Glutamatergic neuron (in vitro differentiated cells): ENCODE measurements at places on chromosomes 5 and 9.

- no peak for DNase-seq
Measured at GRCh38 chr5:101067429-101067828, 164.3 kb upstream of the ST8SIA4 start.

- DNase-seq: no peak
Measured at GRCh38 chr5:170599756-170600155, 95.9 kb downstream of the KCNIP1 start.

DNA sequence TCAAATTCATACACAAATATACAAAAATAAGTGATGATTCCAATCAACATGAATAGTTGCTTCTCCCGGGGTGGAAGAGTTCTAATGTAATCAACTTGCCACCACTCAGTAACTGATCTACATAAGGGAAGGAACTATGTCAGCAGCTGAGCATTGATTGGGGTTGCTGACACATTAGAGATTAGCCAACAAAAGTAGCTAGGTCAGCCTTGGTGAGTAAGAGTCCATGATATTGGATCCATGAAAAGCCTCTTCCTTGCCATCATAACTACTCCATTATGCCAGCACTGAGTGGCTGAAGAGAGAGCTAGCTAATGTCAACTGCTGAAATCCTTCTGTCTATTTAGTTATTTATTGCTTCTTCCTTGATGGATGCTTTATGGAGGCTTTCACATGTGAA lies 309.8 kb downstream of the NFIB start:
- no peak for DNase-seq

DNA sequence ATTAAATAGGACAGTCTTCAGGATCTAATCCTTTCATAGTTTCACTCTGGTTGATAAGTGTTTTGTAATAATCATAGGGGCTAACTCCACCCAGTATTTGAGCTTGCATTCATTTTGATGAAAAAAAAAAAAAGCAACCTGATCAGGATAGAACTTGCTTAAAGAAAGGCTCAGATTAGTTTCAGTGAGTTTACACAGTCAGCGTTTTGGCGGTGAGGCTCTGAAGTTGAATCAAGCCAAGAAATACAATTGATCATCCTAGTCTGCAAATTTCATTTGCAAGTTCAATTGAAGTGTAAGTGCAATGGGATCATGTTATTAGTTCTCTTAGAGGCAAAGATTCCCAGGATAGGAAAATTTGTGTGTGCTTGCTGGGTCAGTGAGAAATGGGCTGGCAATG lies 159.7 kb upstream of the ELL2 start:
- DNase-seq: no peak

- DNase-seq: no peak
Measured at GRCh38 chr9:91359083-91359482, 2.6 kb downstream of the AUH start.

GRCh38 chr5:107919361-107919760 lies 248.6 kb upstream of the EFNA5 start:
- no peak for DNase-seq

DNA sequence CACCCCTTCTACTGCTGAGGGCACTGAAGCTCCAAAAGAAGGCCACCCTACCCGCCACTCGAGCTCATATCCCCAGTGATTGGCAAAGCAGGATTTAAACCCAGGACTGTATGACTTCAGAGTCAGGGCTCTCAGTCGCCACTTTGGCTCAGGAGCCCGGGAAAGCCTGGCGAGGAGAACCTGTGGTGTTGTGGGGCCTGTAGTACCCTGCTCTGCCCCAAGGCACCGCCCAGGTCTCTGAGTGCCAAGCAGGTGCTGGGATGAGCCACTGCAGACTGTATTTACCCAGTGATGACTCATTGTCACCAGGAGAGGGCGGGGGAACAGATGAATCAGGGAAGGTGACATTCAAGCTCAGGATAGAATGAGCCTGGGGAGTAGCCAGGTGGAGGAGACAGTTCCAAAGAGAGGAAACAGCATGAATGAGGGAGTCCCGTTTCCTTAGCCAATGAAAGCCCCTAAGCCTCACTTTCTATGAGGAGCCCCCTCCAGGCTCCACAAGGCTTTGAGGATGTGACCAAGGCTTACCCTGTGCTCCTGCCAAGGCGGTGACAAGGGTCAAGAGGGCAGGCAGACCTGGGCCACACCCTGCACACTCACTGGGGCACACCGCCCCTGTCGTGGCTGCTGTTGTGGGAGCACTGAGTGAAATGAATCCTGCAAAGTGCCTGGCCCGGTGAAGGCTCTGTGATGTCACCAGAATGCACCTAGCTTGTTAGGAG lies 17.8 kb upstream of the DPM2 start:
- DNase-seq: no peak

DNA sequence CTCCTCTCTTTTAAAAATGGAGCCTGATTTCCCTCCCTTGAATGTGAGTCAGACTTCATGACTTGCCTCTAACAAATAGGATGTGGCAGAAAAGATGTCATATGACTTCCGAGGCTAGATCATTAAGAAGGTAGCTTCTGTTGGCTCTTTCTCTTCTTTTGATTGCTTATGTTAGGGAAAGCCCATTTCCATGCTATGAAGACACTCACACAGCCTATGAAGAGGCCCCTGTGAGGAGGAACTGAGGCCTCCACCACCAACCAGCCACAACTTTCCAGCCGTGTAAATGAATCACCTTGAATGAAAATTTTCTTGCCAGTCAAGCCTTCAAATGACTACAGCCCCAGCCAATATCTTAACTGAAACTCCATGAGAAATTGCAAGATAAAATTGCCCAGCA lies 413.4 kb downstream of the TMEM38B start:
- no peak for DNase-seq

DNA sequence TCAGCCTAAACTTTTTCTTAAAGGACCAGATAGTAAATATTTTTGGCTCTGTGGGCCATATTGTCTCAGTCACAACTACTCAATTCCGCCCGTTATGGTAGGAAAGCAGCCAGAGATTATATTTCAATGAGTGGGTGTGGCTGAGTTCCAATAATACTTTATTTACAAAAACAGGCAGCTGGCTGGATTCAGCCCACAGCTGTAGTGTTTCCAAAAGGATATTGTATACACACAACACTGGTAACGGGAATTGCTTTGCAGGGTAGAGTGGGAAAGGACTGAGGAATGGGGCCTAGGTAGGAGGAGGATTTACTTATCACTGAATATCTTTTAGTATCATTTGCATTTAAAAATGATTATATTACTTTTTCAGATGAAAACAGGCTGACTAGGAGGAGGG lies 21.0 kb downstream of the GCNT4 start:
- DNase-seq: no peak

GRCh38 chr9:20632705-20633104 lies 10.4 kb upstream of the MLLT3 start:
- no peak for DNase-seq

DNA sequence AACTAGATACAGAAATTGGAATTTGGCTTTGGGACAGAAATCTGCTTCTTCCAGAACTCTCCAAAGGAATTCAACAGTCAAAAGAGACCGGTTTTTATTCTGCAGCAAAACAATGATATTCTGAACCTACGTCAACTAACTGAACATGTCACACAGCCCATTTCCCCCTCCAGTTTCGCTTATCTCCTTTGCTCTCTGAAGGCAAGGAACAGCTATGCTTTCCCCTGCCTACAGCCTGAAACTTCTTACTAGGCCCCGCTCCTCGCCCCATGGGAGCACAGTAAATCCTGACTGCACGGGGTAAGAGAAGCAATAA lies 488 bp downstream of the SKIC3 start:
- no peak for DNase-seq

GRCh38 chr9:106707291-106707690 lies 155.7 kb upstream of the ZNF462 start:
- no peak for DNase-seq

GRCh38 chr5:115351356-115352195 lies 55.1 kb upstream of the CCDC112 start:
- DNase-seq: no peak

- DNase-seq: no peak
Measured at GRCh38 chr5:129014185-129014584, 48.9 kb downstream of the SLC27A6 start.

DNA sequence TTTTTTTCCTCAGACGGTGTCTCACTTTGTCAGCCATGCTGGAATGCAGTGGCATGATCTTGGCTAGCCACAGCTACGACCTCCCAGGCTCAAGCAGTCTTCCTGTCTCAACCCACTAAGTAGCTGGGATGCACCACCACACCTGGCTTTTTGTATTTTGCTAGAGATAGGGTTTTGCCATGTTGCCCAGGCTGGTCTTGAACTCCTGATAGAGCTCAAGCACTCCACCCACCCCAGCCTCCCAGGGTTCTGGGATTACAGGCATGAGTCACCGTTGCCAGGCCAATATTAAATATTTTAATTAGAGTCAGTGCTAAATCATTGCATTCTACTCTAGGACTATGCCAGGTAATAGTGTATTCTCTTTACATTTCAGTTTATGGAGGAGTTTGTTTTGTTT lies 41.5 kb downstream of the UBE2R2 start:
- DNase-seq: no peak

- no peak for DNase-seq
Measured at GRCh38 chr5:124527220-124527991, 219.0 kb downstream of the ZNF608 start.

DNA sequence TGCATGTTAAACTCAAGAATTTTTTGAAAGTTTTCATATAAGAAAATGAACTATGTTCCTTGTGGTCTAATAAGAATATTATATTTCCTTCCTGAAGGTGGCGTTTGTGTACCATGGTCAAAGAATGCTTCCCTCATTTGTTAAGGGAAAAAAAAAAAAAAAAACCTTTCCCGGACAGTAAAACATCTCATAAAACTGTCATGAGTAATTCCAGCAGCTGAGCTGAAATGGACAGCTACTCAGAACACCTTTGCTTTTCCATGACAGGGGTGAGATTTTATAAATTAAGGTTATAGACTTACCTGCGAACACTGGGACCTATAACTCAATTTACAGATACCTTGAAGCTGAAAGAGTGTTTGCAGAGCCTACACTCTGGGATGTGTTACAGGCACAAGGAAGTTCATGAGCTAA lies 113.2 kb upstream of the RANBP3L start:
- DNase-seq: no peak

DNA sequence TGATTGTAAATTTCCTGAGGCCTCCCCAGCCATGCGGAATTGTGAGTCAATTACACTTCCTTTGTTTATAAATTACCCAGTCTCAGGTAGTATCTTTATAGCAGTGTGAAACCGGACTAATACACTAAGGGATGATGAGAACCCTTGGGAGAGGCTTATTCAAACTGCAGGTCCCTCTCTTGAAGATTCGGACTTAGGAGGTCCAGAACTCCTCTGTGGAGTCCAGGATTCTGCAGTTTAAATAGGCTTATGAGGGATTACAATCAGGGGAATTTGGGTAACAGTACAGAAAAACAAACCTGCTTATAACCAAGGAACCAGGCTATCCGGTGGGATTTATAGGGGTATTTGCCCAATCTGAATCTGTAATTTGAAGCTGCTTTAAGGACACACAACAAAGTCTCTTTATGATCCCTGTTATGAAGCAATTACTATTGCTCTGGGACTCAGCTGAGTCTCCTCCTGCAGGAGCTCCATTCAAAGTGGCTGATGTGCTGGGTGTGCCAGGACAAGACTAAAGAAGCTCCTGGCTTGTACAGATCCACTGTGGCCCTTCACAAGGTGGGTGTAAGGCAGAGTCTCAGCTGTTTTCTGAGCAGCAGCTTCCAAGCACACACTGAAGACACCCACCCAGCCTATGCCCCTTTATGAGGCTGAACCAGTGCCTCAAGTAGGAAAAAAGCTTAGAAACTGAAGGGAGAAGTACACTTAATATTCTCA lies 41.8 kb upstream of the LHFPL2 start:
- DNase-seq: no peak

DNA sequence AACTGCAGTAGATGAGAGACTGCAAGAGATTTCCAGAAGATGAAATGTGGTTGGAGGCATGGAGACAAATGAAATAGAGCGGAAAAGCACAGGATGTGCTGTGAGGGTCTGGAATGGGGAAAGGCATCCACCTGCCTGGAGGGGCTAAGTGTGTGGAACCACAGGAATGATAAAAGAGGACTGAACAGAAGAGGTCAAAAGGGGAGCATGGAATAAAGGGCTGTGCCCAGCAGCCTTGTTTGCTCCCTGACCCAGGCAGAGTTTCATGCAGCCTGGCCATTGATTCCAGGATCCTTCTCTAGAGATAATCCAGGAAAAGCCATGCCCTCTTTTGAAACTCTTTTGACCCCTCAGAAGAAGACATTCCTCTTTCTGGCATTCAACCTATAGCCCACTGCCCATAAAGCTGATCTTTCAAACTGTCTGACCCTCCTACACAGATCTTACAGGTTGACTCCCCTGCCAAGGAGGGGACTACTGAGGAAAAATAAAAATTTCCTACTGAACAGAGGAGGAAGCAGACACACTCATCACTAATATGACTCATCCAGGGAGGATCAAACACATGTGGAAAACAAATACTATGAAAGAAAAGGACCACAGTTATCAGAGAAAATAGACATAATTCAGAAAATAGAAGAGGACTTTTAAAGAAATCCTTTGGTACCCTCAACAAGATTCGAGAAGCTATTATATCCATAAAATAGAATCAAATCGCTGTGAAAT lies 273.5 kb upstream of the PCSK5 start:
- no peak for DNase-seq

GRCh38 chr9:2180154-2180553 lies 165.0 kb downstream of the SMARCA2 start:
- DNase-seq: no peak

- no peak for DNase-seq
Measured at GRCh38 chr9:20771729-20772128, 87.7 kb downstream of the FOCAD start.

- no peak for DNase-seq
Measured at GRCh38 chr5:35194635-35195471, 35.4 kb downstream of the PRLR start.

DNA sequence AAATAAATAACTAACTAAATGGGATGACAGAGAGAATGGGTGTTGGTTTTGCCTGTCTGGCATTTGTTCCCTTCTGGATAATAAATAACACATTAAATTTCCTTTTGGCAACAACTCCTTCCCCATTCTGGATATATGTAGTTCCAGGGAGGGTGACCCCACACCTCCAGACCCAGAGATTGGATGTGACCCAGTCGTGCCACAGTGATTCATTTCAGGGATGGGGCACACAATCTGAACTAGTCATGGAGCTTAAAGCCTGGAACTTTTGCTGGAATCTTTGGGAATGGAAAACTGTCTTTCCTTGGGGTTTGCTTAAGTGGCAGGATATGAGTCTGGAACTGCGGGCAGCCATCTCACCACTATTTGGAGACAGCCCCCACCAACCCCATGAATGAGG lies 11.3 kb downstream of the KLF9 start:
- no peak for DNase-seq
